ENCODE measurements at places on chromosomes 13 and 19. TPM values are rescaled to one million over a fixed set of nuclear protein-coding genes. Genes with fewer than 3 reads are reported as not detected.

The ZNF823 gene
- 7.3 TPM for total RNA-seq

The SERTM1 gene
- not detected for total RNA-seq

- no peak for DNase-seq
These were observed 3.8 kb downstream of the ATP4B start for GRCh38 chr13:113654175-113654560.

The KCNRG gene
- 0.73 TPM for total RNA-seq

GRCh38 chr13:78183732-78184131 lies 265.1 kb upstream of the EDNRB start:
- DNase-seq, result no peak

The GNG7 gene
- 8.5 TPM for total RNA-seq

The WDR88 gene
- not detected for total RNA-seq

Data from naive thymus-derived CD8-positive, alpha-beta T cell (primary cell).